ENCODE measurements at places on chromosomes 12 and 14. TPM values are rescaled to one million over a fixed set of nuclear protein-coding genes. Genes with fewer than 3 reads are reported as not detected.

GRCh38 chr12:130494736-130495135, 157.0 kb downstream of the PIWIL1 start:
- no peak for DNase-seq

DNA sequence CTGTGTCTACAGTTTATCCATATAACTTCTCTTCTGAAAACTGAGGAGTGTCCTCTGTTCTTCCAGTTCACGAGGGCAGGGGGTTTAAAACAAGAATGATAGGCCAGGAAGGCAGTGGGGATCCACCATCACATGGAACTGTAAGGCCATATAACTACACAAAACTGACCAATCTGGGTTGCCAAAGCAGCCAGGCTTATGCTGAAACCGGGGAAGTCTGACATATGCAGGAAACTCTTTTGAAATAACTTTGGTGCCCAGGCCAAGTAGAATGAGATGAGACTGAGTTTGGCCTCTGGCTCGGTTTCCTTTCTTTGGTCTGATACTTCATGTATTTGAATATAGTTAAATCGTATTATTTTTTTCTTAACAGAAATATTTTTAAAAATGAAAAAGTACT, 18.0 kb upstream of the ATF1 start:
- no peak for DNase-seq

- peak; percentile 43 for DNase-seq
Measured at GRCh38 chr12:788288-788687, 35.9 kb downstream of the WNK1 start.

DNA sequence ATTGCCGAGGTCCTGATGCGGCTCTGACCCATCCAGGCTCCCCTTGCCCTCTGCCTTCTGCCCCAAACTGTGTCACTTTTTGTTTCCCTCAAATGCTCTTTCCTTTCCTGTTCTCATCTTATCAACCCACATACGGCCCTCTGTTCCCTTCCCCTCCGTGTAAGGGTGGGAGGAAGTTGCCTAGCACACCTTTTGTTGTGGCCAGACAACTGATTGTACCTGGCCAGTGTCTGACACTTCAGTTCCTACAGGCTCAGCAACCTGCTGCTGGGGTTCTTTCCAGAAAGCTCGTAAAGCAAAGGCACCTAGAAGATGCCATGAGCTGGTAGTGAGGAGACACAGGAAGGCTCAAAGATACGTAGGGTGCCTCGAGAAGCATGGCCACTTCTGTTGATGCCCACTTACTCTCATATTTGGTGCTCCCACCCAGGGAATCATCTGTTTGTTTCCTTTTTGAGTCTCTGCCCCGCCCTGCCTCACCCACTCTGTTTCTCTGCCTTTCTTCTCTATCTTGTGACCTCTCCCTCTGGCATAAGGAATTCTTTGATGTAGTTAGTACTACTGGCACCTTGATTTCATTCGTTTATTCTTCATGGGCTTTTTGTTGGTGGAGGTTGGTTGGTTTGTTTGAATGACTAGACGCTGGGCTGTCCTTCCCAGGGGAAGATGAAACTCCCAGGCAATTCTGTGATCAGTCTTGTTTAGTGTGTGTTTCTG, 152.4 kb upstream of the FKBP4 start:
- no peak for DNase-seq

- no peak for DNase-seq
Measured at GRCh38 chr12:22374508-22374907, 40.0 kb upstream of the ST8SIA1 start.

- peak; percentile 81 for DNase-seq
Measured at GRCh38 chr12:15563663-15564062, 225.5 kb downstream of the EPS8 start.

DNA sequence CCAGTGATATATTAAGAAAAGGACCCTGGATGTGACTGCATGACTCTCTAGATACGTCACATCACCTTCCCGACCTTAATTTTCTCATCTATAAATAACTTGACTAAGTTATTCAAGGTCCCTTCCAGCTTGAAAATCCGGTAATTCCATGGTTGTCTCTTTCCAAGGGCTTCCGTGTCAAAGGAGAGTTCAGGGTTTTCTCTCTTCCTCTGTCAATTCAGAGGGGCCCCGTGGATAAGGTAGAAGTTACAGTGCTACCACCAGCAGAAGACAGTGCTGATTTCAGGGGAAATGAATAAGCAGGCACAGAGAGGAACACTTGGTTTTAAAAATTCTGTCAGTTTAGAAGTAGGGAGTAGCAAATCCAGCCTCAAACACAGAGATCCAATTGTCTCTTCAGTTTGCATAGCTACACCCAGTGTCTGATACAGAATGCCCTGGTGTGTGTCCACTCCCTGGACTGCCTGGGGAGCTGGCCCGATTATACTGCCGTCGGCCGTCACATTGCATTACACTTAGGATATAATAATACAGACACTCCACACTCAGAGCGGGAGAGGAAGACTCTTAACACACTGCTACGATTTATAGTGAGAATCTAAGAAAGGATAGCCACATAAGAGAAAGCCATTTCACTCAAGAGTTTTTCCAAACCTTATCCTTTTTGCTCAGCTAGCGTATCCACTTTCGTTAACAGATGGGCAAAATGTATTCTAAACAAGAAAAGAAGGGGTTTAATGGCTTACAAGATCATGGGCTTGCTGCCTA, 54.7 kb upstream of the GTF2A1 start:
- no peak for DNase-seq

PTGDR gene
- total RNA-seq: not detected
